PC-9 (cell line): ENCODE measurements at places on chromosomes 6 and 20. TPM values are rescaled to one million over a fixed set of nuclear protein-coding genes. Genes with fewer than 3 reads are reported as not detected.
A peak's percentile ranks its signal among the peaks of the same experiment; 100 is the strongest.

GRCh38 chr6:157045831-157046454 lies 268.8 kb downstream of the ARID1B start:
- no peaks in the 10 kb centered on the region for H3K36me3 ChIP-seq
- no peak for DNase-seq
- no peaks in the 10 kb centered on the region for H3K4me1 ChIP-seq
- no peaks in the 10 kb centered on the region for H3K27me3 ChIP-seq
- H3K27ac ChIP-seq = no peak overlapping the region
- H3K4me3 ChIP-seq = no peak overlapping the region

GRCh38 chr20:35171753-35172433 lies at the start of gene PROCR:
TSS of gene PROCR (plus strand) at chr20:35172072. CDS start at chr20:35172155, 83 bp downstream.
- DNase-seq = peak; percentile 85
- no peak within 1 kb of the TSS for H3K27ac ChIP-seq
- H3K27me3 ChIP-seq = no peaks in the 10 kb centered on the region

DNA sequence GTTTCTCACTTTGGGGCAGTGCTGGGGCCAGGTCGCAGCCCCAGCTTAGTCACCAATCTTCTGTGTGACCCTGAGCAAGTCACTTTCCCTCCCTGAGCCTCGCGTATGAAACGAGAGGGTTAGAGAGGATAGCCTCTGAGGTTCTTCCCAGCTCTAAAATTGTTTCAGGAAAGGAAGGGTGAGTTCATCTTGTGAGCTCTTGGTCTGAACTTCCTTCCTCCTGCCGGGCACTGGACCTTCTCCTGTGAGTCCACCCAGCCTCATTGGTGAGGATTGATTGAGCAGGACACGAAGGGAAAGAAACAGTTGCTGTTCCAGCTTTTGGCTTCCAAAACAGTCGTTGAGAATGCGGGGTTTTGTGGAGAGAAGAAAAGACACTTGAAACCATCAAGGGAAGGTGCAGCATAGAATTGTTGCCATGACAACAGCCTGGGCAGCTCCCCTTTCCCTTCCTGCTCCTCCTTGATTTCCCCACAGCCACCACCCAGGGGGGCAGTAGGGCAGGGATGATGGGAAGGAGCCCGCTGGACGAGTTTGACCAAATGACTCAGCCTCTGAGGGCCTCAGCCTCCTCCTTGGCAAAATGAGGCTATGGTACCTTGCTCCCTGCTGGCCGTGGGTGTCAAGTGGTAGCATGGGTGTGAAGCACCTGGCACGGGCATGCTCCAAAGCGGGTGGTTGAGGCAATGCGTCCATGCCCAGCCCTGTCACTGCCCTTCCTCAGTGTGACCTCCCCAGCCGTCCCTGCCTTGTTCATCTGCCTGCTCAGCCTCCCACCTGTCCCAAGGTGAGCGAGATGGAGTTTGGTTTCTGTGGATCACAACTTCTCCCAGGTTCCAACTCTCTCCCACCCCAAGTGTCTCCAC lies 107.8 kb downstream of the CDC5L start:
- peak; percentile 45 for DNase-seq
- no peaks in the 10 kb centered on the region for H3K36me3 ChIP-seq
- peaks cover 34% of the 10 kb centered on the region for H3K4me1 ChIP-seq
- no peak overlapping the region for H3K27ac ChIP-seq
- H3K27me3 ChIP-seq = no peaks in the 10 kb centered on the region

The CGAS gene
- total RNA-seq = 25.5 and 26.1 TPM in 2 replicates

The EYS gene
- total RNA-seq = not detected in 2 replicates

DNA sequence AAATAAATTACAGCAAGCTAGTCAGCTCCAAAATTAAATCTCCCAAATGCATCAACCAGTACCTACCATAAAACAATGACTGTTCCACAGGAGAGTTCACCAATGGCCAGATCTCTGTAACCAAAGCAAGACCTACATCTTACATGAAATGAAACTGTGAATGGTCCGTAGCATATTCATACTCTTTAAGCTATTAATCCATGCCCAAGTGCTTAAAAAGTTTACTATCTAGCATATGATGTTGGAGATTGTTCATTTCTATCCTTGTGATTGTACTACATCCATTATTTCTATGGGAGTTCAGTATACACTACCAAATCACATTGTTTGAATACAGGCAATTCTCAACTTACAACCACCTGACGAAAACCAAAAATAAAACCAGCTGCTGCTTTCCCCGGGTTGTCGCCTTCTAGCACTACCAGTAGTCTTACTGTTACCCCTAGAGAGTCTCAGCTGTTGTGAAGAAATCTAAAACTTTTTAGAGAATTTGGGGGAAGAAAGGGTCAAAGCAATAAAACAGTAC lies 38.0 kb downstream of the HIVEP2 start:
- no peak overlapping the region for H3K4me3 ChIP-seq
- no peak for DNase-seq
- no peak overlapping the region for H3K27ac ChIP-seq
- H3K36me3 ChIP-seq = no peaks in the 10 kb centered on the region
- H3K4me1 ChIP-seq = peaks cover 33% of the 10 kb centered on the region

DNA sequence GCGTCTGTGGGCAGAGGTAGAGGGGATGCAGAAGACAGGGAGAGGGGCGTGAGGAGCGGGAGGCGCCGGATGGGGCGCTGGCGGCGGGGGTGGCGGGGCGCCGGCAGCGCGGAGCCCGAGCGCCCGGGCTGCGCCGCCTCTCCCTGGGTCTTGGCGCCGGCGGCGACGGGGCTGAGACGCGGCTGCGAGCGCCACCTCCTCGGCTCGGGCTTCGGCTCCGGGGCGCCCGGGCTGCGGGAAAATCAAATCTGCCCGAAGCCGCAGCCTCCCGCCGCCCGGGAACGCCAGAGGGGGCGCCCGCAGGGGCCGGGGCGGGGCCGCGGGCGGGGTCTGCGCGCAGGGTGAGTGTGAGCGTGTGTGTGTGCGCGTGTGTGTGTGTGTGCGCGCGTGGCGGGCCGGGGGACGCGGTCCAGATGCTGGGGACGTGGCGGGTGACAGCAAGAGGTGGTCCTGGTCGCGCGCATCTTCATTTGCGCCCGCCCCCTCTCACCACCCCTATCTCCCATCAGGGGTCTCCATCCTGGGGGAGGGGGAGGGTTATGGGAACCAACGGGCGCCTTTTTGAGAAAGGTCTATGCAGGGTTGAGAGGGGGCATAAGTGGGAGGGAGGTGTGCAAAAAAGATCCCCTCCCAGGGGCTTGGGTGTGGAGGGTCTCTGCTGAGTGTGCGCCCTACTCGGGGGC lies 646 bp upstream of the CPNE5 start:
- peak overlapping the region; percentile 33; the same call in 1 of the 2 replicates for H3K4me3 ChIP-seq
- peaks cover 14% of the 10 kb centered on the region for H3K27me3 ChIP-seq
- no peaks in the 10 kb centered on the region for H3K4me1 ChIP-seq
- DNase-seq = peak; percentile 31
- no peak overlapping the region for H3K27ac ChIP-seq

The TTBK1 gene
- 0.07 and 0.15 TPM in 2 replicates for total RNA-seq

DNA sequence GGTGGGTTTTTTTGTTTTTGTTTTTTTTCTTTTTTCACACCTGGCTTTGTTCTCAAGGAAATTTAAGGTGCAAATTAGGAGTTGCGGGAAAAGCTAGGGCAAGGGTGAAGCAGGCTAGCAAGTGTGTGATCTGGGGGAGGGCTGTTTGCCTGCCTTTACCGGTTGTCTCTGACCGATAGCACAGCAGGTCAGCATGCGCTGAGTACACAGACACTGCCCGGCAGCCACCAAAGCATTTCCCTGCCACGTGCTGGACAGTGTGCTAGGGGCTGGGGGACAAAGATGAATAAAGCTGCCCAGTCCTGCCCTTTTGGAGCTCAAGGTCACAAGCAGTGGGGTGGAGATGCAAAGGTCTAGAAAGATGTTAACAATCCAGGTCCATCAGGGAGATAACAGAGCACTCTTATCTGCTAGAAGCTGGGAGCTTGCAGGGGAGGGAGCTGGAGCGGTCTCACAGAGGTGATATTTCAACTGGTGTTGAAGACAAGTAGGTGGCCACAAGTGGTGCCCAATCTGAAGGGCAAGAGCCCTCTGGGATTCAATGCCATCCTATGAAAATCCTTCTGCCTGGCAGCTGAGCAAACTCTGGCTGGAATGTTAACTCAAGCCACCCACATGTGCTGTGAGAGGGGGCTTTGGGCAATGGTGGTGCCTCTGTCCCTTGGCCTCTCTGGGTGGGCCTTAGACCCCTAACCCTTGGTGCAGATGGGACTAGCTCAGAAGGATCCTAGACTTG lies 24.5 kb downstream of the TTBK1 start:
- H3K4me3 ChIP-seq = no peak overlapping the region
- H3K27ac ChIP-seq = no peak overlapping the region
- no peaks in the 10 kb centered on the region for H3K4me1 ChIP-seq
- no peak for DNase-seq
- no peaks in the 10 kb centered on the region for H3K36me3 ChIP-seq

- no peaks in the 10 kb centered on the region for H3K27me3 ChIP-seq
- no peak overlapping the region for H3K4me3 ChIP-seq
- no peaks in the 10 kb centered on the region for H3K4me1 ChIP-seq
- no peak for DNase-seq
- peaks cover 10% of the 10 kb centered on the region; the same call in 1 of the 2 replicates for H3K36me3 ChIP-seq
These were observed 53.6 kb downstream of the KAT14 start for GRCh38 chr20:18191306-18191705.

DNA sequence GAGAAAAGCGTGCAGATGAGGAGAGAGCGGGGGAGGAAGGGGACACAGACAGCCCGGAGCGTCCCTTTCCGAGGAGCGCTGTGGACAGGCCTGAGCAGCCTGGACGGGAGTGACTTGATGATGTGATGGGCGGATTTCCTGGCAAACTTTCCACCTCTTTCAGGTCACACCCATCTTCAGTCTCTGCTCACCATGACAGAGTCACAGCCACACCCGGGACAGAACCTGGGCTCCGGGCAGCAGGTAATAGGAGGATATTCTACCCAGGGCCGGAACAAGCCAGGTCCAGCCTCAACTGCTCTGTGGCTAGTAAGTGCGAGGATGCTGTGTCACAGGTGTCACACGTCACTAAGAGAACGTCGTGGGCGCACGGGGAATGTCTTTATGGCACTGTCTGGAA lies 84.3 kb downstream of the THBS2 start:
- no peak for DNase-seq
- H3K27me3 ChIP-seq = peaks cover 87% of the 10 kb centered on the region
- no peaks in the 10 kb centered on the region for H3K4me1 ChIP-seq
- H3K27ac ChIP-seq = no peak overlapping the region

GRCh38 chr20:8089668-8090067 lies 42.4 kb upstream of the PLCB1 start:
- H3K27ac ChIP-seq = no peak overlapping the region
- no peaks in the 10 kb centered on the region for H3K27me3 ChIP-seq
- no peak overlapping the region for H3K4me3 ChIP-seq
- no peaks in the 10 kb centered on the region for H3K36me3 ChIP-seq
- H3K4me1 ChIP-seq = peaks cover 10% of the 10 kb centered on the region; the same call in 1 of the 2 replicates

The XKR7 gene
- not detected in 2 replicates for total RNA-seq

The TUBB2B gene
- total RNA-seq = 1.3 and 2.5 TPM in 2 replicates

- DNase-seq = no peak
- no peaks in the 10 kb centered on the region for H3K36me3 ChIP-seq
- H3K27ac ChIP-seq = no peak overlapping the region
- H3K4me1 ChIP-seq = peaks cover 10% of the 10 kb centered on the region
- no peaks in the 10 kb centered on the region for H3K27me3 ChIP-seq
These were observed 4.9 kb upstream of the PTGIS start for GRCh38 chr20:49572857-49573256.

The UNC5CL gene
- 1.7 and 2.1 TPM in 2 replicates for total RNA-seq

The TRIM10 gene
- total RNA-seq = not detected in 2 replicates

DNA sequence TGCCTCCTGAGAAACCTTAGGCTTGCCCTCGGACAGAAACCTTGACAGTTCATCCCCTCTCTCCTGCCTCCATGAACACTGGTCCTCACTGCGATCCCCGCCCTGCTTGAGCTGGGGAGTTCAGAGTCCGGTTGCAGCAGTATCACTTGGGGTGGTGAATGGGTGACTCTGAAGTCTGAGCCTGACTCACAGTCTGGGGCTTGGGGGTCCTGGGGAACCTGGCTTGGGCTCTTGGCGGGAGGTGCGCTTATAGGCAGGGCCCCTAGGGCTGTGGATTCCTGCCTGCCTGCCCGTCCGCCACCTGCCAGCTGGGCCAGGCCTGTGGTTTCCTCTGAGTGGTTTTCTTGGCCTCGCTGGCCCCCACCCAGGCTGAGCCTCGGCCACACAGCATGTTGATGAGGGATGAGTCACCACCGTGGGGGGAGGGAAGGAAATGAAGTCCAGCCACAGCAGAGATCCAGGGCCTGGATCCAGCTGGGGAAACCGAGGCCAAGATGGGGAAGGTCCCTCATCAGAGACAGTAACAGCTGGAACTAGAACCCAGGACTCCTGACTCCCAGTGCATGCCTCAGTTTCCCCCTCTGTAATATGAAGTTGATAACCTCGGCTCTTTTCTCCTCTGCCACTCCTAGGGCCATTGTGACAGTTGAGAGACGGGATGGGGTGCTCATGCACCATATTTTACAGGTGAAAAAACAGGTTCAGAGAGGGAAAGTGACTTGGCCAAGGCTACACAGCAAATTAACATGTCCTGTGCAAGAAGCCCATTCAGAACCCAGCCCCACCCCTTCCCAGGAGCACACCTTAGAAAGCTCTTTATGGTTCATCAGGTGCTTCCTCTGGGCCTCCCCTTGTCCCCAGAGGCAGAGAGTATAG lies 9.2 kb downstream of the FOXS1 start:
- DNase-seq = peak; percentile 94
- H3K4me1 ChIP-seq = peaks cover 12% of the 10 kb centered on the region
- no peak overlapping the region for H3K27ac ChIP-seq
- H3K4me3 ChIP-seq = no peak overlapping the region

The ZC2HC1B gene
- total RNA-seq = not detected in 2 replicates

The USP49 gene
- 10.9 and 13.9 TPM in 2 replicates for total RNA-seq

GRCh38 chr6:110458476-110458875 lies 17.9 kb downstream of the SLC22A16 start:
- no peak overlapping the region for H3K27ac ChIP-seq
- DNase-seq = no peak

The ACTL10 gene
- total RNA-seq = 0.85 and 1.0 TPM in 2 replicates

The ARMH2 gene
- not detected in 2 replicates for total RNA-seq

- no peak for DNase-seq
- H3K4me1 ChIP-seq = no peaks in the 10 kb centered on the region
- H3K4me3 ChIP-seq = no peak overlapping the region
- no peaks in the 10 kb centered on the region for H3K36me3 ChIP-seq
- no peak overlapping the region for H3K27ac ChIP-seq
These were observed 56.1 kb upstream of the APCDD1L start for GRCh38 chr20:58571356-58571692.

DNA sequence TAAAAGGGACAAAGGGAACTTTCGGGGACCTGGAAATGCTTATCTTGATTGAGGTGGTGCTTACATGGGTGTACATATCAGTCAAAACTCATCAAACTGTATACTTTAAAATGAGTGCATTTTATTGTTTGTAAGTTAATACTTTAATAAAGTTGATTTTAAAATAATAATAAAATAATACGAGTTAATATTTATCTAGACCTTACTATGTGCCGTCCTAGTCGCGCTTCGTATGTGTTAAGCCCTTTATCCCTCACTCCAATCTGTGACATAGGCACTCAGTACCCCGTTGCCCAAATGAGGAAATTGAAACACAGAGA lies 47.5 kb downstream of the PDYN start:
- no peaks in the 10 kb centered on the region for H3K36me3 ChIP-seq
- peaks cover 18% of the 10 kb centered on the region; the same call in 1 of the 2 replicates for H3K27me3 ChIP-seq
- DNase-seq = no peak
- no peak overlapping the region for H3K4me3 ChIP-seq
- 0 out of 2 replicates have a peak, but pooled peaks cover 4% of the 10 kb centered on the region for H3K4me1 ChIP-seq

GRCh38 chr20:49882171-49882970 lies 33.0 kb downstream of the SPATA2 start:
- H3K4me1 ChIP-seq = peaks cover 14% of the 10 kb centered on the region
- no peak for DNase-seq
- H3K27ac ChIP-seq = no peak overlapping the region
- H3K4me3 ChIP-seq = no peak overlapping the region
